ENCODE measurements at places on chromosomes 4 and X. TPM values are rescaled to one million over a fixed set of nuclear protein-coding genes. Genes with fewer than 3 reads are reported as not detected.

DNA sequence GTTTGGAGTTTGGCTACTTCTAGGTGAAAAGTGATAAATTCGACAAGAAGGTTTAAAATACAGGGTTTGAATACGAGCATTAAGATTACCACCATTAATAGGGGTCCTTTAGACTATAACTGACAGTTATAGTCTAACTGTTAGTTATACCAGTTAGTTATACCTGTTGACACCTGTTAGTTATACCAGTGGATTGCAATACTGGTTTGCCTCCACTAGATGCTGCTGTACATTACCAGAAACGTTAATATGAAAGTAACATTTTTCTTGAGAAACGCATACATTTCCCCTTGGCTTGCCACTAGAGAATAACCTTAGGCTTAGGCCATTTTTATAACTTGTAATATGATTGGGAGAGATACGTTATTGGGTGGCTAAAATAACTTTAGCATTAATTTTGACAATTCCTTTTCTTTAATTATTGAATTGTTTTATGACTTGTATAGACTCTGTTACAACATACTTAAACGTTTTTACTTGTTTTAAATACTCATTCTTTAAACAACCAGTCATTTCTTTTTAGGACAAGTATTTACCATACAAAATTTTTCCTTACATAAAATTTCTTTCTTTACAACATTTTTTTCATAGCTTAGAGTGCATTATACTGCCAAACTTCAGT is 911.2 kb downstream of the FSTL5 start:
- H3K36me3 ChIP-seq: no peaks in the 10 kb centered on the region
- H3K27me3 ChIP-seq: no peaks in the 10 kb centered on the region
- no peak overlapping the region for H3K4me3 ChIP-seq
- no peak overlapping the region for H3K27ac ChIP-seq
- DNase-seq: no peak

TRMT44 gene
- total RNA-seq: 1.8 TPM

- no peak overlapping the region for H3K4me3 ChIP-seq
- H3K27ac ChIP-seq: no peak overlapping the region
- no peaks in the 10 kb centered on the region for H3K4me1 ChIP-seq
- H3K36me3 ChIP-seq: no peaks in the 10 kb centered on the region
- peaks cover 3% of the 10 kb centered on the region for H3K27me3 ChIP-seq
Observed at GRCh38 chrX:16258882-16259281, 91.6 kb downstream of the MAGEB17 start.

- H3K27me3 ChIP-seq: no peaks in the 10 kb centered on the region
- no peak overlapping the region for H3K4me3 ChIP-seq
- DNase-seq: no peak
- H3K27ac ChIP-seq: no peak overlapping the region
Observed at GRCh38 chr4:116636917-116637316, 448.5 kb downstream of the TRAM1L1 start.

DNA sequence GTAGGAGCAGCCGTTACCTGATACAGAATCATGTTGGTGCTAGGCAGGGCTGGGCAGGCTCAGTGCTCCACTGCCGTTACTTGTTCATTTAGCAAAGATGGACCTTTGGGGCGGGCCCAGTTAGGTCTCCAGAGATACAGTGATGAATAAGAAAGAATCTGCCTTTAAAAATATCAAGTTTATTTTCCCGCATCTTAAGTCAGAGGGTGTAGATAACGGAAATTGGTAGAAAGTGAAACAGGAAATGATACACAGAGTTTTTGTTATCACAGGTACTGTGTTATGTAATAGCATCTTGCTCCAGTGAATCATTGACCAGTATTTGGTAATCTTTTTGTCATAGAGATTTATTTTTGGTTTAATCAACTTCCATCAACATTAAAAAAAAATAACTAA is 5.5 kb downstream of the TMEM131L start:
- peak overlapping the region; percentile 63 for H3K27ac ChIP-seq
- H3K36me3 ChIP-seq: peaks cover 21% of the 10 kb centered on the region
- peak; percentile 34 for DNase-seq
- H3K4me3 ChIP-seq: no peak overlapping the region
- no peaks in the 10 kb centered on the region for H3K27me3 ChIP-seq
- H3K4me1 ChIP-seq: peaks cover 40% of the 10 kb centered on the region

- no peaks in the 10 kb centered on the region for H3K36me3 ChIP-seq
- peak; percentile 62 for DNase-seq
- H3K4me3 ChIP-seq: no peak overlapping the region
- H3K27me3 ChIP-seq: no peaks in the 10 kb centered on the region
Observed at GRCh38 chrX:150486011-150486410, 82.4 kb upstream of the MTM1 start.

DNA sequence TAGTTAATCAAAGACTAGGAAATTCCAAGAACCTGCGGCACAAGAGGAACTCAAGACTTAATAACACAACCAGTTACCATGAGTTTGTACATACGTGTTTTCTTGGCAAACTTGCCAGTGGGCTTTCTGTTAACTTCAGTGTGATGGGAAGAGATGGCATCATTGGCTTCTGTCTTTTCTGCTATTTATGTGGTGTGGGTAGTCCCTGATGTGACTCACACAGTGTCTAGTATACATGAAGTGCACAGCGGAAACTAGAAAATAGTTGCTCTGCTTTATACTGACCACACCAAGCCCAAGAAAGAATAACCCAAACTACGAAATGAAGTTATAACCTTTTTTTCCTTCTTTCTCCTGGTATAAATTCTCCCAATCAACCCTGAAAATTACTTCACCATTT is 24.5 kb downstream of the DAPP1 start:
- DNase-seq: no peak
- no peaks in the 10 kb centered on the region for H3K4me1 ChIP-seq
- H3K4me3 ChIP-seq: no peak overlapping the region
- no peaks in the 10 kb centered on the region for H3K27me3 ChIP-seq
- H3K36me3 ChIP-seq: no peaks in the 10 kb centered on the region

GRCh38 chr4:42519803-42520417 is 122.6 kb downstream of the SHISA3 start:
- peaks cover 7% of the 10 kb centered on the region for H3K4me1 ChIP-seq
- H3K27ac ChIP-seq: no peak overlapping the region
- peaks cover 31% of the 10 kb centered on the region for H3K36me3 ChIP-seq
- H3K4me3 ChIP-seq: no peak overlapping the region

DNA sequence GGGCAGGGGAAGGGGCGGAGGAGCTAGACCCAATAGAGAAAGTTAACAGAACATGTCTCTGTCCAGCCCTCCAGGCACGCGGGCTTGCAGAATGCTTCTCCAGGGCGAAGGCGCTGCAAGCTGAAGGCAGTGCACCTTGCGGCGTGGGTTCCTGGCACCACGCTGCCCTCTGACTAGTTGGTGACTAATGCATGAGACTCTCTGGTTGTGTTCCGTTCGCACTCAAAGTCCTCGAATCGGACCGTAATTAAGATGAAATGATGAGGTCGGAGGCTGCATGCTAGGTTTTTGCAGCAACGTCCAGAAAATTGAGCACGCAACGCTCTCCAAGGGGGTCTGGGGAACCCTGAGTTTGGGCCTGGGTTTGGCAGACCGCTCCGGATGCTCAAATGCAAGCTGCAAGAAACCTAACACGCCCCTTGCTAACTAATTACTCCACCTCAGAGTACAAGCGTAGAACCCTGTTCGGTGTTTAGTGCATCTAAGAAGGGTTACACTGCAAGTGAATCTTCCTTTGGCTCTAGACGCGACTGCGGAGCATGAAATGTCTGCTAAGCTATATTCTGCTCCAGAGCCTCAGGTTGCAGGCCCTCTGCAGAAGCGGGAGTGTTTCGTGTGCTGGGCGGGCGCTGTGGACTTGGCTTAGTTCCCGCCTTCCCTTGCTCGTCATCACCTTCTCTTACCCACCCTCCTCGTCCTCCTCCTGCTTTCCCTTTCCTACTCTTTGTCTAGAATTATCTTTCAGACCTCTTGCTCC is 57.1 kb upstream of the NKAP start:
- H3K4me3 ChIP-seq: no peak overlapping the region
- H3K4me1 ChIP-seq: peaks cover 22% of the 10 kb centered on the region
- peaks cover 62% of the 10 kb centered on the region for H3K27me3 ChIP-seq
- H3K36me3 ChIP-seq: no peaks in the 10 kb centered on the region
- DNase-seq: no peak
- no peak overlapping the region for H3K27ac ChIP-seq

TSPAN7 gene
- not detected for total RNA-seq

BANK1 gene
- total RNA-seq: 1.1 TPM

PAGE2 gene
- total RNA-seq: not detected

GRCh38 chr4:99471349-99471748 is 36.2 kb upstream of the ADH7 start:
- H3K27ac ChIP-seq: no peak overlapping the region
- no peaks in the 10 kb centered on the region for H3K4me1 ChIP-seq
- H3K27me3 ChIP-seq: no peaks in the 10 kb centered on the region
- no peaks in the 10 kb centered on the region for H3K36me3 ChIP-seq
- DNase-seq: no peak

DNA sequence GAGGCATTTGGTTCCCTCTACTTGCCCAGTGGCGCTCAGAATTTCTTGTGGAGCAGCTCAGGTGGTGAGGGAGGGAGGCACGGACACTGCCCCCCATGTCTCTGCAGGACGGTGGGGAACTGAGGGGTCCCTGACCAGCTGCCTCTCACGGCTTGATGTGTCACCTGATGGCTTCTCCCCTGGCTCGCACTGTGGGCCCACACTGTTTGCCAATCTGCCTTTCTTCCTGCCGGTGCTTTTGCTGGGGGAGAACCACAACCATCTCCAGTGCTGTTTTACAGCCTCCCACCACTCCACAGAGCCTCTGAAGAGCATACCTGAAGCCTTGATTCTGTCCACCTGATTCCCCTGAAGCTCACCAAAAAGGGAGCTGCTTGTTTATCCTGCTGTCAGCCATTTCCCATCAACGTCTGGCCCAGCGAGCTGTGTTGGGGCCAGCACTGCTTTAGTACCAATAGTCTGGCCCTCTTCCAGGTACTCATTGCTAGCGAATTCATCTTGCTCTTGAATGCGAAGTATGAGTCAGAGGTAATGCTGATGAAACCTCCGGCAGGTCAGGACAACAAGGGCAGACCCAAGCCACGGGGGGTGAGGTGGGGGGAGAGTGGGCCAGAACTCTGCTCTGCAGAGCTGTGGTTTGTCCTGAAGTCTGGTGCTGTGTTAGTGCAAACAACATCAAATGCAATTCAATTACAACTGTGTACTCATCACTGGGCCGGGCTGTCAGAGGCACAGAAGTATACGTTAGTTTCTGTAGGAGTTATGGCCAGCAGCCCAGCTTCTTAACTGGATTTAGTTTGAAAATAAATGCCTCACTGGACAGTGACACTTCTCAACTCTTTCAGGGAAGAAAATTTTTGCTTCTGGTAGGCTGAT is 208.3 kb upstream of the JADE1 start:
- no peaks in the 10 kb centered on the region for H3K27me3 ChIP-seq
- DNase-seq: peak; percentile 73
- no peaks in the 10 kb centered on the region for H3K36me3 ChIP-seq
- H3K4me3 ChIP-seq: no peak overlapping the region
- peak overlapping the region; percentile 59 for H3K27ac ChIP-seq
- H3K4me1 ChIP-seq: peaks cover 49% of the 10 kb centered on the region

DNA sequence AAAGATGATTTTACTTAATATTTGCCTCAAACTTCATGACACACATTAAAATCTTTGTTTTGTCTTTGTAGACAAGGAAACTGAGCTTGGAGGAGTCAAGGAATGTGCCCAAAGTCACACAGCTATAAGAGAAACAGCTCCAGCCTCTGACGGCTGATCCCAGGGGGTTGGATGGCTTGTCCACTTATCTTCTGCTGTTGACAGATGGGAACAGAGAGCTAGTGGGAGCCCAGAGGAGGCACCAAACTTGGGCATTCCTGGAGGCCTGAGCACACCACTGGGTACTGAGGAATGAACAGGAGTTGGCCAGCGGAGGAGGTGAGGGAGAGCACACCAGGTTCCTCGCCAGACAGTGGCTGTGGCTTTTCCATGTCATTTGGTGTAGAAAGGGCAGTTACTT is 56.4 kb upstream of the GPR78 start:
- H3K27ac ChIP-seq: no peak overlapping the region
- no peaks in the 10 kb centered on the region for H3K36me3 ChIP-seq
- DNase-seq: no peak
- H3K4me3 ChIP-seq: no peak overlapping the region

- H3K27ac ChIP-seq: no peak overlapping the region
- H3K27me3 ChIP-seq: no peaks in the 10 kb centered on the region
- no peaks in the 10 kb centered on the region for H3K36me3 ChIP-seq
- H3K4me3 ChIP-seq: no peak overlapping the region
- no peaks in the 10 kb centered on the region for H3K4me1 ChIP-seq
- peak; percentile 37 for DNase-seq
Observed at GRCh38 chr4:122577808-122578781, 42.8 kb downstream of the IL21 start.

F8 gene
- total RNA-seq: 2.8 TPM

DNA sequence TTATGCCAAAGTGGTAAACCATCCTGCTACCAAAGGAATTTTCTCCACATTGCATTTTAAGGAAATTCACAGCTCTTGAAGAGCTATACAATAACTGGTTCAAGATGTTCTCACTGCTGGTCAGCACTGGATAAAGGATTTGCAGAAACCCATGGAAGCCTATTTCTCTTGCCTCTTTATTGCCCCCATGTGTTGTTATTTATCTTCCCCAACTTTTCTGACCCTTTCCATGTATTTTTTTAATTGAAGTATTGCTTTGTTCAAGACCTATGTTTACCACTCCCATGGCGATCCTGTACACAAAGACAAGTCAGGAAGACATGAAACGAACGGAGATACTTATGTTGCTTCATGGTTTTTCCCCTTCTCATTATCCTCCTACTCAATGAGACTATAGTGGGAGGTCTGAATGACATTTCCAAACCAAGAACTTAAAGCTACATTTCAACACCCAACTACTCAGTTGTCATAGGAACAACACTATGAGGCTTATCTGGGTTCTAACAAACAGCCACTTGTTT is 566.4 kb upstream of the DIPK2B start:
- H3K27ac ChIP-seq: peak overlapping the region; percentile 85
- peak overlapping the region; percentile 37 for H3K4me3 ChIP-seq
- peak; percentile 43 for DNase-seq
- no peaks in the 10 kb centered on the region for H3K27me3 ChIP-seq
- H3K36me3 ChIP-seq: no peaks in the 10 kb centered on the region
- peaks cover 7% of the 10 kb centered on the region for H3K4me1 ChIP-seq

GRCh38 chr4:79083406-79084010 is 144.3 kb upstream of the PAQR3 start:
- no peaks in the 10 kb centered on the region for H3K36me3 ChIP-seq
- peak; percentile 56 for DNase-seq
- H3K4me3 ChIP-seq: no peak overlapping the region
- H3K4me1 ChIP-seq: no peaks in the 10 kb centered on the region

CXorf49 gene
- total RNA-seq: not detected

DNA sequence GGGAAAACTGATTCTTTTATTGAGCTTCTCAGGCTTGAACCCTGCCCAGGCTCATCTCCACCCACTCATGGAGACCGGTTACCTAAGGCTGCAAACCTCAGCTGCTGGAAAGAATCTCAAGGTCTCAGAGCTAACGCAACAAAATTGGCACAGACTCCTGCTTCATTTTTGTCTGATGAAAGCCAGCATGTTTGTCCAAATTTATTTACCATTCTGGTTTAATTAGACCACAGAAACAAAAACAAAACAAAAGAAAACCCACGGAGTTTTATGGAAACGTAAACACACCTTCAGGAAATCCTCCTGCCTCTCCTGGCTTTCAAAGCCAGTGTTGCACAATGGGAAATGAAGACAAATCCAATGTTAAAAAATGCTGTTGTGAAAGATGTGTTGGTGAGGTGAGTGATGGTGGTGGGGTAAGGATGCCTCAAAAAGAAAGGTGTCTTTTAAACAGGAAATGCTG is 56.4 kb upstream of the PDLIM3 start:
- DNase-seq: no peak
- H3K4me3 ChIP-seq: no peak overlapping the region
- peaks cover 18% of the 10 kb centered on the region for H3K4me1 ChIP-seq

- H3K36me3 ChIP-seq: no peaks in the 10 kb centered on the region
- H3K4me3 ChIP-seq: no peak overlapping the region
- H3K4me1 ChIP-seq: peaks cover 2% of the 10 kb centered on the region
- no peaks in the 10 kb centered on the region for H3K27me3 ChIP-seq
Observed at GRCh38 chrX:23799469-23800065, 16.6 kb downstream of the SAT1 start.
